ENCODE measurements at places on chromosomes 12 and 14.
A peak's percentile ranks its signal among the peaks of the same experiment; 100 is the strongest.

GRCh38 chr12:103654816-103655215 lies 67.7 kb downstream of the STAB2 start:
- no peak for DNase-seq

GRCh38 chr14:90732718-90733117 lies 83.5 kb downstream of the TTC7B start:
- no peak for DNase-seq

DNA sequence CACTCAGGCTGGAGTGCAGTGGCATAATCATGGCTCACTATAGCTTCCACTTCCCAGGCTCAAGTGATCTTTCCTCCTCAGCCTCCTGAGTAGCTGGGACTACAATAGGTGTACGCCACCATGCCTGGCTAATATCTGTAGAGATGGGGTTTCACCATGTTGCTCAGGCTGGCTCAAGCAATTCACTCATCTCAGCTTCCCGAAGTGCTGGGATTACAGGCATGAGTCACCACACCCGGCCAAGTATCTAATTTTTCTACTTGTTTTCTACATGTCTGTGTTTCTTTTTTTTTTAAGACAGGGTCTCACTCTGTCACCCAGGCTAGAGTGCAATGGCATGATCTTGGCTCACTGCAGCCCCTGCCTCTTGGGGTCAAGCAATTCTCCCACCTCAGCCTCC lies 119.7 kb upstream of the MED13L start:
- DNase-seq = peak; percentile 12

DNA sequence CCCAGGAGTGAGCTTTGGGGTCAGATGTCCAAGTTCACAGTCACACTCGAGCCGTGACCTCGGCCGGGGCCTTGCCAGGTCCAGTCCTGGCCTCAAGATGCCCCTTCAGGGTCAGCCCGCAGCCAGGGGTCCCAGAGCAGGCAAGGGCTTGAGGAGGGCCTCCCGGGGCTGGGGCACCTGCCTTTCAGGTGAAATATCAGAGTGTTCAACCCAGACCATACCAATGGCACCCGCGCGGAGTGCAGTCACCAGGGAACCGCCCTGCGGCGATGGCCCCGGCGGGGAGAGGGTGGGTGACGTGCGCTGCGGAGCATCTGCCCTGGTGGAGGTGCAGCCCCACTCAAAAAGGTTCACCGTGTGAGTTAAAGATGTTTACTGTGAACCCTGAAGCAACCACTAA lies 16.9 kb downstream of the LRCOL1 start:
- no peak for DNase-seq

DNA sequence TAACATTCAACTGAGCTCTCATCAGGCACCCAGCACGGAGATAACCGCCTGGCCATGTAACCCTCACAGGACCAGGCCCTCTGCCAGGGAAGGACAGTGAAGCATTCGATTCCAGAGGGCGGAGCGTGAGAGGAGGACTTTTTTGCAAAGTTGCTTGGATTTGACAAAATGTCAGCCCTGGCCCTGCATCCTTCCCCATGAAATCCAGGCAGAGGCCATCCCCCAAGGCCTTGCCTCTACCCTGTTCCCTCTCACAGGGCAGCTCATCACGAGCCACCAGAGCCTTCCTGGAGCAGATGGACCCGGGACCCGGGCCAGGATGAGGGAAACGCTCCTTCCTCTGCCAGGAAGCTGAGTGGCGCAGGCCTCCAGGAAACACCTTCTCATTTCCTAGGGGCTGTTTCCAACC lies 17.0 kb downstream of the CAMKK2 start:
- DNase-seq = no peak

DNA sequence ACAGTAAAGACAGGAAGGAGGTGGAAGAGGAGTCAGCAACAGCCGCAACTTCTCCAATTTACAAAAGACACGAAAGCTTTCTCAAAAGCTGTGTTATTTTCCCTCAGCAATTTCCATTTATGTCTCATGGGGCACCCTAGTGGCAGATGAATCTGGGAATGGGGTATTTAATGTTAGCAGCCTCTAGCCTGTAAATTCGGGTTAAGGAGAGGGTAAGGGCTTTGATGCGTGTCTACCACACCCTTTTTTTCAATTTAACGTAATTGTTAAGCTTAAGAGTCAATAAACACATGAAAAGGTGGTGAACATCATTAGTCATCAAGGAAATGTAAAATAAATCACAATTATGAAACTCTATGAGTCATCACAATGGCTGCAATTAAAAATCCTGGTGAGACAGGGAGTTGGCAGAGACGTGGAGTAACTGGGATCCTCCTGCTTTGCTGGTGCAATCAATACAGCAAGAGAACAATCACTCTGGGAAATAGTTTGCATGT lies 986.4 kb downstream of the AACS start:
- DNase-seq = no peak

DNA sequence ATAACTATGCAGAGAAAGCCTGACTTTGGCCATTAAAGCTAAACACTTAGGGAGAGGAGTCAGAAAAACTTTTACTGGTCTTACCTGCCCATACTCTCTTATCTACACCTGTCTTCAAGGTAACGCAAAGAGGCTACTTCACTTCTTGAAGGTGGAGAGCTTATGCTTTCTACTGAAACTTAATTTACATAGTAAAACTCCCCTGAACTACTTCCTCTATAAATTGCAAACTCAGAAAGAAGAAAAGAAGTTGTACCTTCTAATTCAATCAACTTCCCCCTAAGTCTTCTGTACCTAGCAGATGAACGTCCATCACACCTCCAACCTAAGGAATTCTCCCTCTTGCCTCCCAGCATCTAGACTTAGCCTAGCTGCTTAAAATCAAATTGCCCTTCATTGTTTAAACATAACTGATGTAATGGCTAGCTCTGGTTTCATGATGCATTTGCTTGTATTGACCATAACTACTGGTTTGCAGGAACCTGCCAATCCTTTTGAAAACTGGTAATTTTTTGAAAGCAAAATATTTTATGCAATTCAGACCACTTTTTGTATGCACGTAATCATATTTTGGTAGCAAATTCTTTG lies 87.7 kb downstream of the STON2 start:
- no peak for DNase-seq

DNA sequence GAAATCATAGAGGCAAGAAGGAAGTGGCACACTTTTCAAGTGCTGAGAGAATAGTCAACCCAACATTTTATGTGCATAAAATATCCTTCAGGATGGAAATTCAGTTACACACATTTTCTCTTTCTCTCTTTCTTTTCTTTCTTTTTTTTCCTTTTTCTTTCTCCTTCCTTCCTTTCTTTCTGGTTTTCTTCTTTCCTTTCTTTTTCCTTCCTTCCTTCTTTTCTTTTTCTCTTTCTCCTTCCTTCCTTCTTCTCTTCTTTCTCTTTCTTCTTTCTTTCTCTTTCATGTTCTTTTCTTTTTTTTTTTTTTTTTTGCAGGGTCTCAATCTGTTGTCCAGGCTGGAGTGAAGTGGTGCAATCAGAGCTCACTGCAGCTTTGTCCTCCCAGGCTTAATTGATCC lies 38.7 kb upstream of the OR5AU1 start:
- no peak for DNase-seq

GRCh38 chr12:115752913-115753726 lies 524.4 kb downstream of the MED13L start:
- DNase-seq = no peak

- no peak for DNase-seq
Observed at GRCh38 chr14:92590176-92590575, 76.6 kb downstream of the RIN3 start.

GRCh38 chr14:30450631-30451545 lies 108.1 kb upstream of the G2E3 start:
- DNase-seq = no peak

DNA sequence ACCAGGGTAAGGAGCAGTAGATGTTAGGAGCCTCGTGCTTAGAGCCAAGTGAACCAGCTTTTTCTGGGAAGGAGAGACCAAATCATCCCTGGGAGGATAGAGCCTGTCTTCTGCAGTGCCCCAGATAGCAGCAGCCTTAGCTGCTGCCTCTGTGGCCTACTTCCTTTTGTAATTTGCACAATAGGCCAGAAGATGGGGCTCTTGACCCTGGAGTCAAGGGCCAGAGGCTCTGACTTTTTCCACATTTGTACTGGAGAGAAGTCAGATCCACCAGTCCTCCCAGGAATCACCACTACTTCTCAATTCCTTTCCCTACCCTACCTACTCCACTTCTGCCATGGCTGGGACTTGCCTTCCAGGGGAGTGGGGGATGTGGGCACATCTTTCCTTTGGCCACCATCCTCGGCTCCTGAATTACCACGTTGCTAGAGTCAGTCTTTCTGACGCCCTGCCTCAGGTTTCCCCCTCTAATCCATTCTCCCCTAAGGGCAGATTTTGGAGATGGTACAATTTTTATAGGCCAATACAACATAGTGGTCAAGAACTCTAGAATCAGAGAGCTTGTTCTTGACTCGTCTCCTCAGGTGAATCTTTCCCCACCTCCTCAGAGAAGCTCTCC lies 3.3 kb upstream of the SLC4A8 start:
- DNase-seq = no peak

- peak; percentile 80 for DNase-seq
Observed at GRCh38 chr14:98952593-98953350, 319.2 kb downstream of the BCL11B start.

- no peak for DNase-seq
Observed at GRCh38 chr14:103404920-103405319, 19.7 kb downstream of the MARK3 start.

DNA sequence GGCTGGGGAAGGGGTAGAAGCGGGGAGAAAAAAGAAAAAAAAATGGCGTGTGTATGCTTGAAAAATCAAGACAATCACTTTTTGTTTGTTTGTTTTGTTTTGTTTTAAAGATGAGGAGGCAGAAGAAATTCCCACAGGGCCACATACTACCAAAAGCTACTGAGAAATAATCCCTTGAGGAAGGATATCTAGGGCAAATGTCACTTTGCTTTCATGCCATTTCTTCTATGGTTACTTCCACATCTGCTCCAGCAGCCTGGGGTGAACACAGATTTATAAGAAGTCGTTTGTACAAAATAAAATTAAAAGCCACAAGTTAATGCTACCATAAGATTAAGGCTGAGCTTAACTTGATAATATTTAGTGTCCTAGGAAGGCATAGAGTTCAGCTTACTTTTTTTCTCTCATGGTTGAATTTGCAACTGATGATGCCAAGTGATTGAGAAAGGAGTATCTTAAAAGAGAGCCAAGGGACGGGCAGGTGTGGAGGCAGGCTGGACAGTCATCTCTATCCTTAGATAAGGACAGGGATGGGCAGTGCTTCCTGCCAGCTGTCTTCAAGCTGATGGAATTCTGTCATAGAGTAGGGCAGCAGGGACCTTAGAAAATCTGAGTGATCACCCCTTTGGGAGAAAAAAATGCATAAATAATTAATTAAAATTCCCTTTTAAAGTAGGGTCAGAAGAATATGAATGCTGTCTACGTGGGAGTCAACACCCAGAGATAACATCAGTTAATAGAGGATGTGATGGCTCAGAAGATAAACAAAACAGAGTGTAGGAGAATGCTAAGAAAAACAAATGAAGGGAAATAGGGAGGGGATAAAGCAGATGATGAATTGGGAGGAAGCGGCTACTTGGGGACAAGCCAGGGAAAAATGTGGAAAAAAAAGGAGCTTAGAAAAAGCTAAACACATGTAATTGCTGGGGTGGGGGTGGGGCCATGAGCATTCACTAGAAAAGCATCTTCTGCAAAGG lies 57.1 kb downstream of the DYRK2 start:
- DNase-seq = no peak

GRCh38 chr14:55221968-55222367 lies 30.6 kb upstream of the DLGAP5 start:
- DNase-seq = no peak

All from posterior vena cava (tissue), 2 donors.